ENCODE measurements at places on chromosomes 12 and 14. TPM values are rescaled to one million over a fixed set of nuclear protein-coding genes. Genes with fewer than 3 reads are reported as not detected.

Gene RNFT2
- total RNA-seq: 18.2 TPM

Gene GPR84
- total RNA-seq: not detected

Gene GAS2L3
- total RNA-seq: 0.10 TPM

Gene EMC9
- total RNA-seq: 26.4 TPM

Gene AKAP5
- total RNA-seq: 1.7 TPM

Gene NEUROD4
- not detected for total RNA-seq

DNA sequence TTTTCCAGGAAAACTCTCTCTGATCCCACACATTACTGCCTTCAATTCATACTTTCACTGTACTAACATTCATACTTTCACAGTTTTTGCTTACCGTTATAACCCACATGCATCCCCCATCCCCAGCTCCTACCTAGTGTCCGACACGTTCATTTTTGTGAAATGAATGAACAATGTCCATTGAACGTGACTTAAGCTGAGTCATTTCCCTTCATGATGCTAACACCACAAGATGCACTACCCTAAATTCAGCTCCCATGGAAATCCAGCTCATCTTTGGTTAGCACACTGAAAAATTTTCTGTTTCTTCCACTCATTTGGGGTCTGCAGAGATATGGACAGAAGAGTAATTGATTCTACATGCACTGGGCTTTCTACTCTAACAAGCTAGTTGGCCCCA lies 84.7 kb downstream of the GALNT4 start:
- H3K4me1 ChIP-seq: no peaks in the 10 kb centered on the region
- DNase-seq: no peak
- H3K27ac ChIP-seq: no peak overlapping the region
- no peak overlapping the region for H3K4me3 ChIP-seq
- H3K27me3 ChIP-seq: no peaks in the 10 kb centered on the region
- no peaks in the 10 kb centered on the region for H3K36me3 ChIP-seq

DNA sequence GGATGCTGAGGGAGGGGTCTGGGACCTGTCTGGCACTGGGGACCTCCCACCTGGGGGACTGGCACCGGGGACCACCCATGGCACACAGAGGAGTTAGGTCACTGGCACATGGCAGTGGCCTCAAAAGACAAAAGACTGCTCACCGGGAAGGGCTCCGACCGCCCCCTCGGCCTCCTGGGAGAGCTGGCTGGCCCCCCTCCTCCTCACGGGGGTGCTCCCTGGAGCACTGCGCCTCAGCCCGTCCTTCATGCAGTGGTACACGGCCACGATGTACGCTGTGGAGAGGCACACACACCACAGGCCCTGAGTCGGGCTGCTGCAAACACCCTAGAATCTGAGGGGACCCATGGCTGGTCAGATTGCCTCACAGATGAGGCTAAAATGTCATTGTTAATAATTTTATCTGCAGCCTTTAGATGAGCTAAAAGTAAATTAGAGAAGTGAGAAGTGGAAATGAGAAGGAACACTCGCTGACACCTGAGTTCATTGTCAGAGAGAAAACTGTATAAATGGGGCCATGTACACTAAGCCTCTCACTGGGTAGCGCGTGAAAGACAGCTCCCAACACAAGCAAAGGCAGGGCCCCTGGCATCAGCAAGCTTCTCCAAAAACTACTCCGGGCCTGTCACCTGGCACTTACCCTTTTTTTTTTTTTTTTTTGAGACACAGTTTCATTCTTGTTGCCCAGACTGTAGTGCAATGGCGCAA lies 14.1 kb downstream of the P2RX2 start:
- H3K4me1 ChIP-seq: peaks cover 25% of the 10 kb centered on the region
- no peaks in the 10 kb centered on the region for H3K27me3 ChIP-seq
- peaks cover 3% of the 10 kb centered on the region for H3K36me3 ChIP-seq
- H3K4me3 ChIP-seq: no peak overlapping the region
- H3K27ac ChIP-seq: no peak overlapping the region

DNA sequence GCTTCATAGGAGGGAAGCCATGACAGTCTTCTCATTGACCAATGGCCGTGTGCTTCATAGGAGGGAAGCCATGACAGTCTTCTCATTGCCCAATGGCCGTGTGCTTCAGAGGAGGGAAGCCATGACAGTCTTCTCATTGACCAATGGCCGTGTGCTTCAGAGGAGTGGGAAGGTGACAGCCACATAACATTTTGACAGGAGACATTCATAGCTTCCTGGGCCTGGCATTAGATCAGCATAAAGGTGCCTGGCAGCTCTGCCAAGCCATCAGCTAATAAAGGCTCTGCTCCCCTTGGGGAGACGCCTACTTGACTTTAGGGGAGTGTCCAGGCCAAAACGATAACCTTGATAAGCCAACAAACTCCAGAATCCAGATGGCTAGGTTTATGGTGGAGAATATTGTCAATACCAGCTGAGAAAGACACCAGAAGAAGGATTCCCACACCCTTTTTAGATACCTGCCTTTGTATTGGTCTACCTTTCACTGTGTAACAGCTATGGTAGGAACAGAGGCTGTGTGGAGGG lies 274.0 kb upstream of the FKBP4 start:
- no peaks in the 10 kb centered on the region for H3K27me3 ChIP-seq
- H3K4me3 ChIP-seq: no peak overlapping the region
- H3K4me1 ChIP-seq: no peaks in the 10 kb centered on the region
- no peak overlapping the region for H3K27ac ChIP-seq

- no peak overlapping the region for H3K27ac ChIP-seq
- peaks cover 3% of the 10 kb centered on the region for H3K27me3 ChIP-seq
- no peaks in the 10 kb centered on the region for H3K4me1 ChIP-seq
Observed at GRCh38 chr12:125455556-125455955, 390.3 kb downstream of the AACS start.

- DNase-seq: no peak
- no peaks in the 10 kb centered on the region for H3K27me3 ChIP-seq
- no peaks in the 10 kb centered on the region for H3K36me3 ChIP-seq
- H3K4me3 ChIP-seq: no peak overlapping the region
- peaks cover 17% of the 10 kb centered on the region for H3K4me1 ChIP-seq
- no peak overlapping the region for H3K27ac ChIP-seq
Observed at GRCh38 chr14:102557434-102558226, 34.8 kb upstream of the RCOR1 start.

Data from B cell (primary cell).